Natural killer cell (primary cell): ENCODE measurements at places on chromosomes 7 and 10. TPM values are rescaled to one million over a fixed set of nuclear protein-coding genes. Genes with fewer than 3 reads are reported as not detected.

KLHDC10 gene
- total RNA-seq = 13.6 TPM

SIRT1 gene
- 48.2 TPM for total RNA-seq

EPC1 gene
- 155 TPM for total RNA-seq

TFPI2 gene
- not detected for total RNA-seq

ELAPOR2 gene
- total RNA-seq = 4.2 TPM

SPDYE9 gene
- not detected for total RNA-seq

CTTNBP2 gene
- total RNA-seq = not detected

CTAGE8 gene
- 0.33 TPM for total RNA-seq

OR2A1 gene
- total RNA-seq = not detected

SVIL gene
- 24.9 TPM for total RNA-seq

GNG11 gene
- total RNA-seq = 1.5 TPM

HELLS gene
- total RNA-seq = 9.4 TPM

HOXA9 gene
- total RNA-seq = 4.6 TPM

TEX36 gene
- not detected for total RNA-seq

PLXDC2 gene
- 22.9 TPM for total RNA-seq

DNA sequence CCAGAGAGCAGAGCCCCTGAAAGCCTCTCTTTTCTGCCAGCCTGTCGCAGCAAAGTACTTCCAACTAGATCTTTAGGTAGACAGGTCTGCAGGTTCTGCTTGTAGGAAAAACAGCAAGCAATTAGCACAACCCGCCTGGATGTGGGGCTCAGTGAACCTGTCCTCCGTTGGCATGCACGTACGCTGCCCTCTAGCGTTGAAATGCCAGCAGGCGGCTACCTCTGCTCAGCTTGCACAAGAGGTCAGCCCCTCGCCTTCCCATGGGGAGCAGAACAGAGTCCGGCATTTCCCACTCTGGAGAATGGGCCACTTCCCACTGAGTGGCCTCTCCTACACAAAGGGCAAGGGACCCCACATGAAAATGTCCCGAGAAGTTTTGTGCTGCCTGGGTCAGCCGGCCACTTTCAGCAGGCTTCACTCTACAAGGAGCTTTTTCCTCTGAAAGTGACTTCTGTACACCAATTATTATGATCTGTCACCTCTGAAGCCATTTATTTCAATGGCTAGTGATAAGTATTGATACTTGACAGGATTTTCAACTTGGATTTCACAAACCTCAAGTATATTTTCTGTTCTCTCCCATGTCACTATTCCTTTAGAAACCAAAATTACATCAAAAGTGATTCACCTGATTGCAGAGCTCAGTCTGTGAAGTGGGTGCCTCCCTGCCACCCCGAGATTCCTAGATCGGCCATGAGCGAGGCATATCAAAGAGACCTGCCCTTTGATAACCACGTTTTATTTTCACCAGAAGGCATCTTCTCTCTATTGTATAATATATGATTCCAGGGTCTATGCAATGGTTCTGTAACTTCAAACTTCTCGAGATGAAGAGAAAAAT, 56.7 kb downstream of the JCAD start:
- DNase-seq = peak; percentile 74

- DNase-seq = no peak
These were observed 490.9 kb downstream of the ZWINT start for GRCh38 chr10:55870186-55870585.

GRCh38 chr7:108376206-108376605, 80.0 kb downstream of the NRCAM start:
- DNase-seq = no peak

GRCh38 chr10:122544493-122544892, 16.1 kb upstream of the DMBT1 start:
- DNase-seq = peak; percentile 65

DNA sequence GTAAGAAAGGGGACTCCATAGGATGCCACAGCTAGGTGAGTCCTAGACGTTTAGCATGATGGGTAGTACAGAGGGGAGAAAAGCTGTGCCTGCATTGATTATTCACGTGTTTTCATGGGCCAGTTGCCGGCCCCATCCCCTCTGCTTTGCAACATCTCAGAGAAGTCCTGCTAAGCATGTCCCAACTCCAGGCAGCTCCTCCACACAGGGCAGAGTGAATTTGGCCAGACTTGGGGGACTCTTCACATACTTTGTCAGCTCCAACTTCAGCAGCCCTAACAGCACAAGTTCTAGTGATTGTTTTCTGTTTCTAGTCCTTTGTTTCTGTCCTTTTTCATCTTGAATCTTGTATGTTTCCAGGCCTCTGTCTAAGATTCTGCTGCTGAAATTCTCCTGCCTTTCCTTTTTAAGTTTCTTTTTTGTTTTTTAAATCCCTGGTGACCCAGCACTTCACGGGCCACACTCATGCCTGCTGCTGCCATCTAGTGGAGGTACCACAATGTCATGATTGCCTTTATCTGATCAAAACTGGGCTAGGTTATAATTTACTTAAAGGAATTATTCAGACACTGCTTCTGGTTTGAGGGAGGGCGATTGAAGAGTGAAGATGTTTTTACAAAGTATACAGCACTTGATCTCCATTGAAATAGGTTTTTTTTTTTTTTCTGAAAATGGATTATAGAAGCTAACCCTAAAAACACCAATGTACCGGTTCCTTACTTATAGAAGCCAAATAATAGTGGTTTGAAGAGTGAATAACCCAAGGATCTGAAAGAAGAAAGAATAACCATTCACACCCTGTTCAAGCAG, 276.9 kb downstream of the CSTF2T start:
- peak; percentile 57 for DNase-seq

DNA sequence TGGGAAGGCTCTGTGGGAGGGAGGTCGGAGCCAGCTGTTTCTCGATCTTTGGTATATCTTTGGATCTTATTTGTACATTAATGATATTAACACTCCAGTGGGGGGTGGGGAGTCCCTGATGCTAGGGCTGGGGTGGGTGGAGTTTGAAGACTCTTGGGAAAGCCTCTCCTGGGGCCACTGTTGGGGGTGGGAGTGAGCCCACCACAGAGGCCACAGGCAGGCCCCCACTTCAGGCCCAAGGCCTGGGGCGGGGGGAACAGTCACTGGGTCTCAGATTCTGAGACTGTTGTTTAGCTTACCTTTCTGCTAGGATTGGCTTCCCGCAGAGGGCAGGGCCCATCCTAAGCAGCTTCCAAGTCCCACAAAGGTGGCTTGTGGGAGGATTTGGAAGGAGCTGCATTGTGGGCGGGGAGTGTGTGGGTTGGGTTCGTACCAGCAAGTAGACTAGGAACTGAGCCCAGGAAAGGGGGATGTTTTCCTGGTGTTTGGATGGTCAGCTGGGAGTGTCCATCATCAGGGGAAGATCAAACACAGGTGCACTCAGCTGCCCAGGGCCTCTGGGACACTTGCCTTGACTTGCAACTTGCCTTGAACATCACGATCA, 11.9 kb downstream of the YKT6 start:
- DNase-seq = no peak

DNA sequence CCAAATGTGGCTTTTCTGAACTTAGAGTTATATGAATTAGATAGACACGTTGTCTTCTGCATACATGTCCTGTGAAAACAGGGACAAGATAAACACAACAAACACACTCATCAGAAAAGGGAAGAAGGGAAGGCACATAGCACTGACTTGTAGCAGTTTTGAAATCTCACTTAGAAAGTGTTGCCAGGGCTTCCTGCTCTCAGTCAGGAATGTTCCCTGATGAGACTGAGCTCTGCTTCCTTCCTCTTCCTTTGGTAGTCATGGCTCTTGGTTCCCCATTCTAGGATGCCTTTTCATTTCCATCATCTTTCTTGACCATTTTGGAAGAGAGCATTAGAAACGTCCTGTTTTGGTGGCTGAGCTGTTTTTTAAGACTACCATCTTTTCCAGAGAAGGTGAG, 233.8 kb upstream of the LYZL1 start:
- DNase-seq = no peak

- DNase-seq = no peak
These were observed 12.7 kb upstream of the BTBD16 start for GRCh38 chr10:122258136-122259074.

DNA sequence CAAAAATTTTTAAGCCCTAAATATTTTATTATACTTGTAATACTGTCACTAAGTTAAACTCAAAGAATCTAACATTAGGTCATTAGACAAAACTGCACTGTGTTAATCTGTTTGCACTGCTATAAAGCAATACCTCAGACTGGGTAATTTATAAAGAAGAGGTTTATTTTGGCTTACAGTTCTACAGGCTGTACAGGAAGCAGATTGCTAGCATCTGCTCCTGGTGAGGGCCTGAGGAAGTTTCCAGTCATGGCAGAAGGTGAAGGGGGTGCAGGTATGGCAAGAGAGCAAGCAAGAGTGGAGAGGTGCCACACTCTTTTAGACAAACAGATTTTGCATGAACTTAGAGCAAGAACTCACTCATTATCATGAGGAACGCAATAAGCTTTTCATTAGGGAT, 125.7 kb downstream of the IMMP2L start:
- DNase-seq = no peak

DNA sequence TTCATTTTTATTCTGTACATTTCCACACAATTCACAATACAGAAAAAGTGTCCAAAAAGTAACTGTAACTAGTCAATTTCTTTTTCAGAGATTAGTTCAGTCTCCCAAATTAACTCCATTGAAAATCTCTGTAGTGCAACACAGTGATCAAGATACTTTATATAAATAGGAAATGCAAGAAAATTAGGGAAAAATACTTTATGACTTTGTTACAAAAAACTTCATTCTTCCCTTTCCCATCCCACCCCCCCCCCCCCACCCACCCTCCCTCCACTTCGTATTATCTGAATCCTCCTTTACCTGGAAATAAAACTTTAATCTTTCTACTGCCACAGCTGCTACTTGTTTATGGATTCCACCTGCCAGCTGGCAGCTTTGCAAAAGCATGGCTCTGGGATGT, 37.5 kb upstream of the PTN start:
- no peak for DNase-seq

- DNase-seq = no peak
These were observed 115.4 kb downstream of the TMEM178B start for GRCh38 chr7:141189231-141189630.

GRCh38 chr7:156107957-156108356, 295.7 kb upstream of the SHH start:
- no peak for DNase-seq

DNA sequence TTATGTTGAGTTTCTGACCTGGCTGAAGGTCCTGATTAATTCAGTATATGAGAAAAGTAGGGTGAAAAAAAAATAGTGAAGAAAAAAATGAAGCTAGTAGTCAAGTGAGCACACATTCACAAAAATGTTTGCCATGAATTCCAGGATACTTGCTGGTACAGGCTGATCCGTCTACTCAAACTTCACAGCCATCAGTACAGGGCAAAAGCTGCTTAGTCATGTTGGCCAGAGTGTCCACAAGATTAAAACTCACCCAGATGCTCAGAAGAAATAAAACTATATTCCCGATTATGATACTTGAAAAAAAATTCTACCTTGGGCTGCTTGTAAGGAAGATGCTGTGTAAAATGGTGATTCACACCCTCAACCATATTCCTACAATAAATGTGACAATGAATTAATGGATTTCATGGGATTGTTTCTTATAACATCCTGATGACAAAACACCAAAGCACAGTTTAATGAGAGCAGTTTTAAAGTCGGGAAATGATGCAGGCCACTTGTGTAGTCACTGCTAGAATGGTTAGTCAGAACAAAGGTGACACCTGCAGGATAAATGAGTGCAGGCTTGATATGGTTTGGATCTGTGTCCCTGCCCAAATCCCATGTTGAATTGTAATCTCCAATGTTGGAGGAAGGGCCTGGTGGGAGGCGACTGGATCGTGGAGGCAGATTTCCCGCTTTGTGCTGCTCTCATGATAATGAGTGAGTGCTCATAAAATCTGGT, 49.2 kb upstream of the ANKRD1 start:
- DNase-seq = no peak
